Diencephalon (tissue), 1 donor: ENCODE measurements at places on chromosomes 6 and 20. TPM values are rescaled to one million over a fixed set of nuclear protein-coding genes. Genes with fewer than 3 reads are reported as not detected.

TFAP2D gene
- 0.92 TPM for total RNA-seq

PROKR2 gene
- 4.8 TPM for total RNA-seq

WFDC10B gene
- total RNA-seq = not detected

SLC35D3 gene
- total RNA-seq = 1.4 TPM

SSTR4 gene
- total RNA-seq = 2.1 TPM

ENPP5 gene
- 13.6 TPM for total RNA-seq

C20orf141 gene
- not detected for total RNA-seq
